LNCaP clone FGC (cell line): ENCODE measurements at places on chromosomes 4 and X.

- DNase-seq, result no peak
Measured at GRCh38 chr4:75545526-75545925, 10.3 kb upstream of the ODAPH start.

DNA sequence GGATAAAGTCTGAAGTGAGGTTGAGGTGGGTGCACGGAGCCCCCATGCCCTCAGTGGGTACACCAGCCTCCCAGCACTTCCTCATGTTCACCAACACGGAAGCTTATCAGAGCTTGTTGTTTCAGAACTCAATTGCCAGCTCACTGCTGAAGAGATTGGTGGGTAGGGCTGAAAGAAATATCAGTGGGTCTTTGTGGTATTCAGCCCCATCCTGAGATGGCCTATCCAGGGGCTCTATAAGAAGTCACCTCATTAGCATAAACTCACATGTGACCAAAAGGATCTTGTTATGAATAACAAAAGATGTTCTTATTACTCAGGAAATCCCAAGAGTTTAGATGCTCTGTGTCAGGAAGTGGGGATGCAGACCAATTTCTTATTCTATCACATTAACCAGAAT lies 177.3 kb downstream of the ARHGAP10 start:
- no peak for DNase-seq

- DNase-seq, result no peak
Measured at GRCh38 chr4:30295652-30296051, 424.5 kb upstream of the PCDH7 start.

- DNase-seq, result no peak
Measured at GRCh38 chrX:20514358-20514757, 247.6 kb upstream of the RPS6KA3 start.

DNA sequence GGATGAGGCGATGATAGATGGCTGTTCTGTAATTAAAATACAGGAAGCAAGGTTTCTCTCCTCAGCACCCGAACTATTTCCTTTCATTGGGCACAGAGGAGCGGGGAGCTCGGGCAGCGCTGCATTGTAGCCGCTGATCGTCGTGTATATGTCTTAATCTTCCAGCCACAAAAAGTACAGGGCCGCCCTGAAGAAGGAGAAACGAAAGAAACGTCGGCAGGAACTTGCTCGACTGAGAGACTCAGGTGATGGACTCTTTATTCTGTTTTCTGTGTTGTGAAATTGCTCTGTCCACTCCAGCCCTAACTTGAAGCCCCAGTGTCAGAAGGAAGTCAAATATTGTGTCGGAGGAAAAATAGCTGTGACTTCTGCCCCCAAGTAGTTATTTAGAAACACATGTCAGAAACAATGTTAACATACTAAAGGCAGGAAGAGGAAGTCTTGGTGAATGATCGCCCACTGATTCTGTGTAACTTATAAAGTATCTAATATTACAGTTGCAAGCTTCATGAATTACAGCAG lies 546 bp downstream of the ZRSR2 start:
- no peak for DNase-seq

DNA sequence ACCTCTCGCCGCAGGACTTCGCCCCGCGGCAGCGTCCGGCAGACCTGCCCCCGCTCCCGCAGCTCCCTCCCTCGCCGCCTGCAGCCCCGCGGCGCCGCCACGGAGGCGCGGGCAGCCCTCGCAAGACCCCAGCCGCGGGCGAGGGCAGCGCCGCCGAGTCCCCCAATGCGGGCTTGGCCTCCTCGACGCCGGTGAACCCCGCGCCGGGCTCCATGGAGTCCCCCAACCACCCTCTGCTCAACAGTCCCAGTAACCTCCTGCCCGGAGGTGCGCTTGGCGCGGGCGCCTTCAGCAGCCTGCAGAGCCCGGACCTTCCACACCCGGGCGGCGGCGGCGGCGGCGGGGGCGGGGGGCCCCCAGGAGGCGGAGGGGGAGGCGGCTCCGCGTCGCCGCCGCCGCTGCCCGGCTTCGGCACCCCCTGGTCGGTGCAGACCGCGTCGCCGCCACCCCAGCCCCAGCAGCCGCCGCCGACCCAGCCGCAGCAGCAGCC lies 1.2 kb downstream of the CPEB2 start:
- DNase-seq, result no peak

DNA sequence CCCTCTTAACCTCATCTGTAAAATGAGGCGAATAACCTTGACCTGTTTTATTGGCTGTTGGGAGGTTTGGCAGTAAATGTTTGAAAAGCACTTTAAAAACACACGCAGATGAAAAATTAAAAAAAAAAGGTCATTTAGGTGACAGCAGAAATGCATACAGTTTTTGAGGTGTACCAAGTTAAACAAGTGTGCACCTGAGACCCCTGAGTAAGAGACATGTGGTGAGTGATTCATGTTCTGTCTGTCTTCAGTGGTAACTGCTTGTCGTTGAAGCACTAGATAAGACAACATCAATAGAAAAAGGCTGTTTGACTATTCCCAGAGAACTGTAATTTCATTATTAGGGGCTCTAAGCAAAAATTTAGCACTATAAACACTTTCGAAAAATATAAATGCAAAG lies 608.4 kb upstream of the PITX2 start:
- DNase-seq, result no peak

DNA sequence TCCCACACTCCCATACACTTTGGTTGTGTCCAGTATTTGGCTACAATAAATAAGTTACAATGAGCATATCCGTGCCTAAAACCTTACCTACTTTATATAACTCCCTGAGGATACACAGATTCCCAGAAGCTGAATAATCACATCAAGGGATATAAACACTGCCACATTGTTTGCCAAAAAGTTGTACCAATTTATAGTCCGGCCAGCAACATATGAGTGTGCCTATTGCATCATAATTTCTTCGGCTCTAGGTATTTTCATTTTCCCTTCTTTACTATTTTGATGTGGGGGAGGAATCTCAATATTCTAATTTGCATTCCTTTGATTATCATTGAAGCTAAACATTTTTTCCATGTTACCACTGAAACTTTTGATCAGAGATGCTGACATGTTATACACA lies 146.4 kb downstream of the PCDH19 start:
- no peak for DNase-seq

DNA sequence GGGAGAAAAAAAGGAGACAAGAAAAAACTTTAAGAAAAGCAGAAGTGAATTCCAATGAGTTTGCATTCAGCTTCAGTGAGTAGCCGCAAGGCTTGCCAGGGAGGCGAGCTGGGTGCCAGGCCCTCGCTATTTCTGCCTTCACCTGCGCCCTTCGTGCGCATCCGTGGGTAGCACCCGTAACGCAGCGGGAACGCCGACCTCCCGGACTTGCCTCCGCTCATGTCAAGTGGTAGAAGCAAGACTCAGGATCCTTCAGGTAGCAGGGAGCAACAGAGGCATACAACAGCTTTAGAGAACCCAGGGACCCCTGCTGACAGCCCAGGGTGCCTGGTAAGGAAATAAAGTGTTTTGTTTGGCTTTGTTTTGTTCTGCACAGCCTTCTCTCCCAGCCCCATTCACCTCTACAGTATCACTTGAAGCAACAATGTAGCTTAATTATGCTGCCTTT lies 140.0 kb upstream of the BCOR start:
- no peak for DNase-seq

DNA sequence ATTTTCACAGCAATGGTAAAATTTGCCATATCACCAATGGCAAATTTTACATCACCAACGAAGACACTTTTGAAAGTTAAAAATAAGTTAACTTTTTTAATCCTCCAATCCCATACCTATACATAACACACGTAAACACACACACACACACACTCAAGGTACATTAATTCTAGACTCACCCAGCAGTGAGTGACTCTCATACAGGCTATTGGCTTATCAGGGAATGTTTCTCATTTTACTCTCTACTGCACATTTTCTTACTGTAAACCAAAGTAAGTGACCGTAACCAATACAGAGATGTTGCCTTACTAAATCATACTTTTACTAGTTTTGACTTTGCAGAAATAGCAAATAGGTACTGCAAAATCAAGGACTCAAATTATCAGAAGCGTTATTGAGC lies 2.3 kb downstream of the VEGFC start:
- no peak for DNase-seq

- no peak for DNase-seq
Measured at GRCh38 chrX:29744966-29745365, 470.4 kb upstream of the MAGEB2 start.

DNA sequence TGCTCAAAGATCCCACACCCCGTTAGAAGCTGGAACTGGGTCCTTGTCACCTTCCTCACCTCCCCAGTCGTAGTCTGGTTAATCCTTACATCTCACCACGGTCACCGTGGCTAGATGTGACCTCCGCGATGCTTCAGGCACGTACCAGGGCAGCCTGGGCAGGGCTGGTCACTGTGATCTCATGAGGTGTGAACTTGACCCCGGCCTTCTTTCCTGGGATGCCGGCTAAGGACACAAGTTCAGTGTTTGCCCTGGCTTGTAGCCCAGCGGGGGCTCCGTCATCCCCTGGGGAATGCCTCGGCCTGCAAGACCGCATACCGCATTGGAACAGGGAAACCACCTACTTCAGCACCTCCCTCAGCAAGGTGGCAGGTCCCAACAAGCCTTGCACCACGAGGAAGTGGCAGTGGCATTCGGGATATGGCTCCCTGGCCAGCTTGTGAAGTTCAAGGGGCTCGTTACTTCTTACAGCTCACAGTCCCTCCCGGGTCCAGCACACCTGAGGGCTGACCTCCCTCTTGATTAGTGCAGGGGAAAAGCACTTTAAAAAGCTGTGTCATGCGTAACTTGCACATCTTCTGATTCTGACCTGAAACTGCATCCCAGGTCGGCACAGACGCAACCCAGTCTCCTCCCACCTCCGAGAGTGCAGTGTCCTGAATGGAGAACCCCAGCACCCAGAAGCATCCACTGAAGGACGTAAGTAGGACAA lies 25.9 kb downstream of the NOP14 start:
- DNase-seq, result no peak

DNA sequence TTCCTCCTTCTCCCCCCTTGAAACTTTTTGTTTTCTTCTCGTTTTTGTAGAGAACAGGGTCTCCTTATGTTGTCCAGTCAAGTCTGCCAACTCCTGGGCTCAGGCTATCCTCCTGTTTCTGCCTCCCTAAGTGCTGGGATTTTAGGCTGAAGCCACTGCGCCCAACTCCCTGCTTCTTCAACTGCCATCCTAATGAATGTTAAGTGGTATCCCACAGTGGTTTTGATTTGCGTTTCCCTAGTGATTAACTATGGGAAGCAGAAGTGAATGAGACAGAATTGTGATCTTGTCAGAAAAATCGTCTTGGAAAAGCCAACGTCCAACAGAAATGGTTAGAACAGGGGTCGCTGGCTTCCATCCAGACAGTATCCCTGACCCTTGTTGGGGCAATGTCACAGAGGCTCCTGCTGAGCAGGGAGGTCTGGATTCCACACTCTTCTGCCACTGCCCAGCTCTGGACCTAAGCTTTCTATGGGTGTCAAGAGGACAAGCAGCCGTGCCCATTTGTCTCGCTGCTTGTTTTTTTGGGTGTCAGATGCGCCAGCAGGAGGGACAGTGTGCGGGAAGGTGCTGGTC lies 869 bp upstream of the ADD1 start:
- DNase-seq, result no peak

GRCh38 chr4:162485486-162485885 lies 321.7 kb upstream of the FSTL5 start:
- DNase-seq, result no peak

- no peak for DNase-seq
Measured at GRCh38 chr4:171378323-171378722, 434.9 kb upstream of the GALNTL6 start.

GRCh38 chrX:118183606-118184005 lies 67.0 kb upstream of the KLHL13 start:
- DNase-seq, result no peak

GRCh38 chr4:145302725-145303124 lies 122.3 kb upstream of the OTUD4 start:
- no peak for DNase-seq

DNA sequence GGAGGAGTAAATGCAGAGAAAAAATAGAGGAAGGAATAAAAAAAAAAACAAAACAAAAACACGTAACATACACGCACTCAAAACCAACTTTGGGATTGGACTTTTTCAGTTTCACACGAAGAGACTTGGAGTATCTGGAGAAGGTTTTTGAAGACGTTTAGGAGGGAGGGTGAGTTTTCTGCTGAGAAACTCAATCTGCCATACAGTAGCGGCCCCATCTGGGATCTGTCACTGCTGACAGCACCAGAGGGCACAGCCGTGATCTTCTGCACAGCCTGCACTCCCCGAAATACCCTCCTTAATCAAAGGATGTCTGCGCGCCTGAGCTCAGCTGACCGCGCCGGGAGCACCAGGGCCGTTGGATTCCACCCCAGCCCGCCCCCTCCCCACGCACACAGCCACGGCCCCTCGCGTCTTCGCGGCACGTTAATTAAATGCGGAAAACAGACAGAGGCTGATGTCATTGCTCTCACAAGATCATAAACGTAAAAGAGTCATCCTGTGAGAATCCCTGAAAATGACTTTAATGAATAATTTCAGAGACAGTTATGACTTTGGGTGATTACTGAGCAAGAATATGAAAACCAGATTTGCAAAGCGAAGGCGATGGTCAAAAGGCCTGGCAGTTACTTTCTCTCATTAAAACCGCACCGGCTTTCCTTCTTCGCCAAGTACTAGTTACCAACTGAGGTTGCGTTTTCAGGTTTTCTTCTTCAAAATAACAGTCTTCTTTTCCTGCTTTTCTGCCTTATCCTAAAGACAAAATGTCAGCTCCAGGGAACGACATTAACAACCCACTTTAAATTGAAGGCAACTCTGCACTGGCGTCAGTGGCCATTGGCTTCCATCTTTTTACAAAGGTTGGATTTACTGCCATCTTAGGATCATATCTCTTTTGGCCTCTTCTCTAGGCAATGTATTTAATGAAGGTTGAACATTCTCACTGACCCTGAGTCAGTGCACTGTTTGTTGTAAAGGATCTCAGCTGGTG lies 10.6 kb downstream of the HAND2 start:
- no peak for DNase-seq

DNA sequence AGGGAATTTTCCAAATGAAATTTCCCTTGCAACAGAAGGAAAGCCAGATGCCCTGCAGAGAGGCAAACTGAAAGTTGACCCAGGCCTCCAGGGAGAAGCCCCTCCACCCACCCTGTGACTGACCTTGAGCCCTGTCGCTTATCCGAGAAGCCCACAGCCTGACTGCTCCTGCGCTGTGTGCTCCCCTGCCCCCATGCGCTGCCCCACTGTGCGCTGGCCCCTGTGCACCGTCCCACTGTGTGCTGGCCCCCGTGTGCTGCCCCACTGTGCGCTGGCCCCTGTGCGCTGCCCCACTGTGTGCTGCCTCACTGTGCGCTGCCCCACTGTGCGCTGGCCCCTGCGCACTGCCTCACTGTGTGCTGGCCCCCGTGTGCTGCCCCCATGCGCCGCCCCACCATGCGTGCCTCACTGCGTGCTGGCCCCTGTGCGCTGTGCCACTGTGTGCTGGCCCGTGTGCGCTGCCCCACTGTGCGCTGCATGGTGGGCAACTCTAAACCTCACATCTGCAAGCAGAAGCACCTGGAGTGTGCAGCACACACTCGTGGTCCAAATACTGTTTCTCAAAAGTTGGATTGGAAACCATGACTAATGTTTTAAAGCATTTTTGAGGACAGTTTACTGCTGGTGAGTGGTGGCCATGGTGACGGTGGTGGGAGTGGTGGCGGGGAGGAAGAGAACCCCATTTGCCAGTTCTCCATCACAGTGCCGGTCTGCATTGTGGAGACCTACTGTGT lies 8.3 kb upstream of the GRPEL1 start:
- DNase-seq, result no peak

- DNase-seq, result no peak
Measured at GRCh38 chrX:135273162-135273561, 21.3 kb downstream of the ETDA start.
